ENCODE measurements at places on chromosomes 3 and 15.

DNA sequence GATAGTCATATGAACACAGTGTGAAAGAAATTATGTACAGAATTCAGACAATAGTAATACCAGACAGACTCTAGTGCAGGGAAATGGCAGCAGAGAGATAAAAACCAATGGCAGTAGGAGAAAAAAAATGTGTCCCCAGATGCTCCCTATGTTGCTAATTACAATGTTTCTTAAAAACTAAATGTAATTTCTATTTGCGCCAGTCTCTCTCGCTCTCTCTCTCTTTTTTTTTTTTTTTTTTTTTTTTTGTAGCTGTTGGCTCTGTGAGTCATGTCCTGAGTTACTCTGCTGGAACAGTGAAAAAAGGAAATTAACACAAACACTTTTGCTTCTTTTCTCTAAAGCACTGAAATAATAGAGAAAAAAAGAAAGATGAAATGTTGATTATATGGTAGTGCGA, 871.9 kb downstream of the GBE1 start:
- H3K27me3 ChIP-seq: no peaks in the 10 kb centered on the region
- H3K4me3 ChIP-seq: no peak overlapping the region
- peak; percentile 11 for DNase-seq

- no peaks in the 10 kb centered on the region for H3K27me3 ChIP-seq
- DNase-seq: no peak
- no peak overlapping the region for H3K27ac ChIP-seq
- no peak overlapping the region for H3K4me3 ChIP-seq
- peaks cover 5% of the 10 kb centered on the region for H3K4me1 ChIP-seq
- H3K36me3 ChIP-seq: no peaks in the 10 kb centered on the region
Measured at GRCh38 chr3:177826253-177826652, 629.0 kb upstream of the TBL1XR1 start.

- H3K4me3 ChIP-seq: no peak overlapping the region
- no peaks in the 10 kb centered on the region for H3K36me3 ChIP-seq
- no peaks in the 10 kb centered on the region for H3K27me3 ChIP-seq
- no peak for DNase-seq
- H3K4me1 ChIP-seq: no peaks in the 10 kb centered on the region
- H3K27ac ChIP-seq: no peak overlapping the region
Measured at GRCh38 chr3:39882111-39882510, 72.7 kb downstream of the MYRIP start.

GRCh38 chr3:151722856-151723255, 10.9 kb upstream of the AADACL2 start:
- no peak for DNase-seq
- H3K4me1 ChIP-seq: no peaks in the 10 kb centered on the region
- H3K36me3 ChIP-seq: no peaks in the 10 kb centered on the region
- H3K27ac ChIP-seq: no peak overlapping the region
- H3K4me3 ChIP-seq: no peak overlapping the region

DNA sequence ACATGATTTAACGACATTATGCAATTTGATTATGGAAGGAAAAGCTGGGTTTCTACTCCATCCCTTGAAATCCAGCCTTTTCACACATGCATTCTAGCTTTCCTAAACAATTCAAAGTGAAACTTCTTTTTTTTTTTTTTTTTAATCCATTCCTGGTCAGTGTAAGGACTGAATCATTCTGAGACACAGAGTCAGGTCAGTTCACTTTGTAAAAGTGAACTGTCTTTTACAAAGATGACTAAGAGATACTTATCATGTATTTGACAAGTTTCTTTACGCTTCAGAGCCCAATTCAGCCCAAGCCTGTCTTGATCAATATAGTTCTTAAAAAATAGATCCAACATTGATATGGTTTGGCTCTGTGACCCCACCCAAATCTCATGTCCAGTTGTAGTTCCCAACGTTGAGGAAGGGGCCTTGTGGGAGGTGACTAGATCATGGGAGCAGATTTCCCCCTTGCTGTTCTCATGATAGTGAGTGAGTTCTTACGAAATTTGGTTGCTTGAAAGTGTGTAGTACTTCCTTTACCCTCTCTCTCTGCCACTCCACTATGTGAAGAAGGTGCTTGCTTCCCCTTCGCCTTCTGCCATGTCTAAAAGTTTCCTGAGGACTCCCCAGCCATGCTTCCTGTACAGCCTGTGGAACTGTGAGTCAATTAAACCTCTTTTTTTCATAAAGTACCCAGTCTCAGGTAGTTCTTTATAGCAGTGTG, 345.6 kb upstream of the THBS1 start:
- no peaks in the 10 kb centered on the region for H3K36me3 ChIP-seq
- no peak overlapping the region for H3K27ac ChIP-seq
- no peaks in the 10 kb centered on the region for H3K27me3 ChIP-seq
- no peaks in the 10 kb centered on the region for H3K4me1 ChIP-seq

- no peaks in the 10 kb centered on the region for H3K36me3 ChIP-seq
- no peak for DNase-seq
- no peak overlapping the region for H3K4me3 ChIP-seq
- no peaks in the 10 kb centered on the region for H3K4me1 ChIP-seq
Measured at GRCh38 chr3:185789891-185790830, 34.7 kb downstream of the IGF2BP2 start.

DNA sequence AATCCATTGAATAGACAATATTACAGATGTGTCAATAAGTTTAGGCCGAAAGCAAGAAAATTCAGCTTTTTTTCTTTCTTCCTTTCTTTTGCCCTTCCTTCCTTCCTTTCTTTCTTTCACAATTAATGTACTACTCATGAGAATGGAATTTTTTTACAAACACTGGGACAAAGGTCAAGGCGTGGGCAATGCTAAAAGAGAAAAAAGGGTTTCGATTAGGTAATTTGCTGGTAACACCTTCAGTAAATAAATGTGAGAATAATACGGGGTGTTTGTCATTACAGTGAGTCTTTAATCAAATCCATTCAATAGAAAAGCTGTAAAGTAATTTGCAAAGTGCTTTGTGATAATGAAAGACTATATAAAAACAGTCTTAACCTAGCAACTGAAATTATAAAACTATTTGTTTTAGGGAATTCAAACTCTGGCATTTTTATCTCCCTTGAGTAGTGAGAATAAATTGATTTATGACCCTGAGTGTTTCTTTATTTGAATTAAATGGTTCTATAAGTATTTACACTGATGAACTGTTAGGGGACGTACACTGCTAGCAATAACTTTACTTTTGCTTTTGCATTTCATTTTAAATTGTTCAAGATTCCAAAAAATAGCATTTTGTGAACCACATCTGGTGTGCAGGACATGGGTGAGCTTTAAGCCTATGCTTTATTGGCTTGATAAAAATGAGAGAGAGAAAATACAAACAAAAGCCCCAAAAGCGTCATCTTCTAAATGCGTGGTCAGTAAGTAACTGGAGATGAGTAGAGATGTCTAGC, 104.2 kb upstream of the THRB start:
- H3K27ac ChIP-seq: no peak overlapping the region
- H3K4me3 ChIP-seq: no peak overlapping the region
- H3K36me3 ChIP-seq: no peaks in the 10 kb centered on the region
- H3K4me1 ChIP-seq: no peaks in the 10 kb centered on the region

DNA sequence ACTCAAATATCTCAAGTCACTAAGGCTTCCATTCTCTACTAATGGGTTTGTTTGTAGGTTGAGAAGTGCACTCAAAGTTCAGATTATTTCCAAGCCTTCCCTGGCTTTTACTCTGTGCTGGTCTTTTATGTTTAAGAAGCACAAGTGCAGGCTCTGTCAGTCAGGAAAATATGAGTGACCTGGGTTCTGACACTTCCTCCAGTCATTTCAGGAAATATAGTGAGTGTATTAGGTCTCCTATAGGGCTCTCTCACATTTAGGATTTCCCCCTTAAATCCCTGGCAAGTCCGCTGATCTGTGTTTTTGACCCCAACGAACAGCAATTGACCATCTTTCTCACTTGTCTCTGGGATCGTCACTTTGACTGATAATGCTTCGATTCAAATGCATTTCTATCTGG, 210.2 kb downstream of the ARPP21 start:
- no peak for DNase-seq
- H3K27me3 ChIP-seq: no peaks in the 10 kb centered on the region
- H3K36me3 ChIP-seq: no peaks in the 10 kb centered on the region
- H3K4me1 ChIP-seq: no peaks in the 10 kb centered on the region

DNA sequence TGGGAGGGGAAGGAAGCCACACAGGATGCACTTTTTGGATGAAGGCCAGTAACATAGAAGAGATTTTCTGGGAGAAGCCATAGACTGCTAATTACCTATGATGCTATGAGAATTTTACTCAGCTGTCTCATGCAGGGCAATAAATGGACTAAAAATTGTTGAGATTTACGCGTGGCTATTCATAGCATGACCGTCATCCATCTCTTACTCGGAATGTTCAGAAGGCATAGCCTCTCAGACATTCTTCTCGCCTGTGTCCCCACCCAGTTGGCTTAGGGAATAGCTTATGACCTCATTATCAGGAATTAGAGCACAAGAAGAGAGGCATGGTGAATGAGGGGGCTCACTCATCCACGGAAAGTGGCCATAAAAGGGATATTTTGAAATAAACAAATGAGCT, 107.9 kb upstream of the ATP10A start:
- H3K27ac ChIP-seq: no peak overlapping the region
- no peak for DNase-seq
- no peak overlapping the region for H3K4me3 ChIP-seq
- no peaks in the 10 kb centered on the region for H3K36me3 ChIP-seq

DNA sequence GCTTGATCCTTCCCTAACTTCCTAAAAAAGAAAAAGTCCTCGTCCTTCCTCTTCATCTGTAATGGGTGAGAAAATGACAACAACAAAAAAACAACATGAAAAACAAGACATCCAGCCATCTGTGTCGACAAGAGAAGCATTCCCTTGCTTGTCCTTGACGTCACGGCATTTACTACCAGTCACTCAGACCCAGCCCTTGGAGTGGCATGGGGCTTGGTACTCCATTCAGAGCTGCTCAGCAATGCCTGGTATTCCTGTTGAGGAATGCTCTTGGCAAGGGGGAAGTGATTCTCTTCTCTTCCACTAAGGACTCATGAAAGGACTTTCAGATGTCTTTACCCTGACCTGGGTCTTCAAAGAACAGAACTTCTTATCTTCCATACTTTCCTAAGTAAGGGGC, 339.7 kb upstream of the RASGRP1 start:
- H3K4me3 ChIP-seq: no peak overlapping the region
- no peaks in the 10 kb centered on the region for H3K36me3 ChIP-seq
- DNase-seq: no peak
- H3K27ac ChIP-seq: no peak overlapping the region
- H3K4me1 ChIP-seq: no peaks in the 10 kb centered on the region
- no peaks in the 10 kb centered on the region for H3K27me3 ChIP-seq

DNA sequence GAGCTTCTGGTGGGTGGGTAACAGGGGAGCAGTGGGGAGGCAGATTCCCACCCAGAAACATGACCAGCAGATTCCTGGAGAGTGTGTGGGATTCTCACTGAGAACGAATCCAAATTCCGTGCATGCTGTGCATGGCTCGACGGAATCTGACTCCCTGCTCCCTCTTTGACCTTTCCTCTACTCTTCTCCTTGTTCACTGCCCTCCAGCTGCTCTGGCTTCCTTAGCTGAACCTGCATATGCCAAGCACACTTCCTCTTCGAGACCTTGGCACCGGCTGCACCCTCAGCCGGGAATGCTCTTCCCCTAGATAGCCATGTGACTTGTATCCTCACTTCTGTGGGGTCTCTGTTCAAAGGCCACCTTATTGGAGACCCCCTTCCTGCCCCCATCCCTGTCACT, 6.3 kb downstream of the INSYN1 start:
- H3K27ac ChIP-seq: no peak overlapping the region
- no peak overlapping the region for H3K4me3 ChIP-seq
- DNase-seq: no peak
- no peaks in the 10 kb centered on the region for H3K27me3 ChIP-seq
- H3K36me3 ChIP-seq: peaks cover 42% of the 10 kb centered on the region

DNA sequence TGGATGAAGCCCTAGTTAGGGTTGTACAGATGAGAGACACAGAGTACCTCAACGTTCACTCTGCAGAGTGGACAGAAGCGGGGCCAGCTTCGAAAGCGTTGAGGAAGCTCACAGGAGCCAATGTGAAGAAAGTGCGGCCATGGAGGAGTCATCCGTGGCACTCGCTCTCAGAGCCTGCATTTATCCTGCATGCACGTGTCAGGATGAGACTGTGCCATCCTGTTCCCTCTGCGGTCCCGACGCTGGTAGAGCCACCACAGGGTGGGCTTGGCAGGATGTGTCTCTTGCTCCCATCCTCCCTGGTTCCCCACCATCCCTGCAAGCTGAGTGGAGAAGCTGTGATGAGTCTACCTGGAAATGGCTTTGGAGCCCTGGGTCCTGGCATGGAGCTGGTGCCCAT, 39.3 kb downstream of the KLHL25 start:
- H3K27me3 ChIP-seq: no peaks in the 10 kb centered on the region
- H3K4me3 ChIP-seq: no peak overlapping the region

GRCh38 chr3:10599444-10599843, 94.1 kb upstream of the ATP2B2 start:
- H3K27ac ChIP-seq: peak overlapping the region; percentile 55
- H3K4me1 ChIP-seq: peaks cover 53% of the 10 kb centered on the region
- no peak for DNase-seq

DNA sequence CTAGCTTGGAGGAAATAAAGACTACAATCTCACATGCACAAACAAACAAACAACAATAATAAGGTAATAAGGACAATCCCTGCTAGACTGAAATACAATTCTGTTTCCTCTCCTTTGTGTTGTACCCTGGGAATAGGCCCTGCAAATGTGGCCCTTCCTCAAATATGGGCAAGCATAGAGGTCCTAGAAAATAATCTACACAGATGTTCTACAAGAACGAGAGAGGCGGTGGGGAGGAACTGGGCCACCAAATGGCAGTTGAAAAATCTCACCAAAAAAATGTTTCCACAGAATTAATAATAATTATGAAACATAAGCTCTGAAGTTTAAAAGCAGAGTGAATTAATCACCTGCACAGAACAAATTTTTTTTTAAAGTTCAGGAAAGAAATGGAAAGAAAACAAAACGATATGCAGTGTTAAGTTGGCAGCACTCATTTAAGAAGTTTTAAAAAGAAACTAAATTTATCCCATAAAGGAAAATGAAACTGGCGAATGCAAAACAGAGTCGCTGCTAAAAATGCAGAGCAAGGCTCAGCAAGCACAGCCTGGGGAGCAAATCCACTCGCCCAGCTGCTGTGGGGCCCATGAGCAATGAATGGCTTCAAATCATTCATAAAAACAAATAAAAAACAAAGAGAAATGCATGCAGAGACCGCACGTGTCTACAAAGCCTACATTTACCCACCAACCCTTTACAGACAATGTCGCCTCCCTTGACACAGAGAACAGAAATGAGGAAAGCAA, 475.4 kb downstream of the OCA2 start:
- no peak for DNase-seq
- no peaks in the 10 kb centered on the region for H3K27me3 ChIP-seq
- no peak overlapping the region for H3K4me3 ChIP-seq
- H3K36me3 ChIP-seq: no peaks in the 10 kb centered on the region
- peaks cover 6% of the 10 kb centered on the region for H3K4me1 ChIP-seq

GRCh38 chr3:171028779-171029232, 2.3 kb upstream of the SLC2A2 start:
- peaks cover 8% of the 10 kb centered on the region for H3K4me1 ChIP-seq
- no peak overlapping the region for H3K27ac ChIP-seq

- no peaks in the 10 kb centered on the region for H3K27me3 ChIP-seq
- H3K4me1 ChIP-seq: no peaks in the 10 kb centered on the region
- no peak for DNase-seq
- H3K27ac ChIP-seq: no peak overlapping the region
- no peak overlapping the region for H3K4me3 ChIP-seq
Measured at GRCh38 chr3:190616637-190617036, 102.8 kb downstream of the IL1RAP start.

Measured in spinal cord (tissue), 10 donors.